BE2C (cell line): ENCODE measurements at places on chromosomes 5 and 9.

- DNase-seq: no peak
Observed at GRCh38 chr9:20643660-20644059, 21.4 kb upstream of the MLLT3 start.

GRCh38 chr5:76556511-76557221 is 66.5 kb downstream of the F2RL2 start:
- no peak for DNase-seq

- DNase-seq: peak; percentile 38
Observed at GRCh38 chr5:108521841-108522506, 140.1 kb upstream of the FBXL17 start.

GRCh38 chr9:17551023-17551422 is 27.8 kb upstream of the SH3GL2 start:
- DNase-seq: no peak

GRCh38 chr9:96186591-96187011 is 115.4 kb downstream of the HSD17B3 start:
- no peak for DNase-seq

DNA sequence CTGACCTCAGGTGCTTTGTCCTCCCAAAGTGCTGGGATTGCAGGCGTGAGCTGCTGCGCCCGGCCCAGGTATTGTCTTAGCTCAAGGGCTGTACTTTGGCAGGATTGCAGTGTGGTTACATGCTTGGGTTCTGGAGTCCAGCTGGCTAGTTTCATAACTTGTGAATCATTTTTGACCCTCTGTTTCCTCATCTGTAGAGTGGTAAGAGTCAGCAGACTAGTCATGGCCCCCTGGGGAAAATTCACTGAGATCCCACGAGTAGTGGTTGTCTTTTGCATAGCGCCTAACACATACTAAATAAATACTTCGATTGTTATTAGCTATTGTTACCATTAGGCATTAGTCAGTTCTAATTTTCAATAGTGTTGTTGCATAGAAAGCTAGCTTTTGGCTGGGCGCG is 14.3 kb downstream of the PTPA start:
- DNase-seq: no peak

DNA sequence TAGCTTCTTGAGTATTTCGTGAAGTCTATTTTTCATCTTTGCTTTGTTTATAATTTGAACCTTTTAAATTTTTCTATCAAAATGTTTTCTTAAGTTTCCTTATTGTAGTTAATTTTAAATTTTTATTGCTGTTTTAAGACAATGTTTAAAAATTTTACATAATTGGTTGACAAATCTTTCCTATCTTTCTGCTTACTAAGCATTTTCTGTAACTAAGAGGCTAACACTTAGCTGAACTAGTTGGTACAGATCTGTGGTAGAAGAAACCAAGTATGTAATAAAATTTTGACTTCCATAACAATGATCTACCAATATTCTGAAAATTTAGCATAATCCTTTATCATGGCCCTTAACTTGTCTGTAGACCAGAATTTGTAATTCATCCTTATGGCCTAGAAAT is 32.3 kb upstream of the TNPO1 start:
- DNase-seq: no peak

DNA sequence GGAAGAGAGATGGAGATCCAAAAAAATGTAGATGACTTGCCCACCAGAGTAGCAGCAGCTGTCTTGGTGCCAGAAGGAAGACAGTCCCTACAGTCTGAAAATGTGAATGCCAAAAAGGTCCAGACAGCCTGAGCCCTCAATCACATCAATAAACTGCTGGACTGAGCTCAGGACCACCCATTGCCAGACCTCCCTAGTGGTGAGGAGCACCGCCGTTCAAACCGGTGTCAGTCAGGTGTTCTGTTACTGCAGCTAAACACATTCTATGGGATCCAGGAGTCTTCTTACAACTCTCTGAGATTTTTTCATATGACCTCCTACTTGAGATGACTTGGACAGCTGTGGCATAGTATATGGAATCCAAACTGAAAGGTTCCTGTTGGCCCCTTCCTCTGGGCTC is 32.0 kb upstream of the OTP start:
- DNase-seq: no peak

DNA sequence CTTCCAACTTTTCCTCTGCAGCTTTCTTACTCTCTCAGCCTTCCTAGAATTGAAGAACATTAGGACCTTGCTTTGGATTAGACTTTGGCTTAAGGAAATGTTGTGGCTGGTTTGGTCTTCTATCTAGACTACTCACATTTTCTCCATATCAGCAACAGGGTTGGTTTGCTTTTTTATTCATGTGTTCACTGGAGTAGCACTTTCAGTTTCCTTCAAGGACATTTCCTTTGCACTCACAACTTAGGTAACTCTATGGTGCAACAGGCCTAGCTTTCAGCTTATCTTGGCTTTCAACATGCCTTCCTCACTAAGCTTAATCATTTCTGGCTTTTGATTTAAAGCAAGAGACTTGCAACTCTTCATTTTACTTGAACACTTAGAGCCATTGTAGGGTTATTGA is 153.1 kb downstream of the CCDC192 start:
- no peak for DNase-seq

DNA sequence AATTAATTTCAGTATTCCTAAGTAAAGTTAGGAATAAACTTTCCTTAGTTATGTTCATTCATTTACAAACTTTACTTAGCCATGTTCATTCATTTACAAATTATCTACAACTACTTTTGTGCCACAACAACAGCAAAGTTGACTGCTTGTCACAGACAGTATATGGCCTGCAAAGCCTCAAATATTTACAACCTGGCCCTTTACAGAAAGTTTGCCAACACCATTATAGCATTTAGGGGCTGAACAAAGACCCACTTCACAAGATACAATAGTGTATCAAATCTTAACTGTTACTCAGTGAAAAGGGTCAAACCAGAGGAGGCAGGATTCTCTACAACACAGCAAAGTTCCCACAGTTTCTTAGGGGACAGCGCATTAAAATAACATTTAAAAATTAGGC is 9.7 kb upstream of the OTULINL start:
- no peak for DNase-seq

DNA sequence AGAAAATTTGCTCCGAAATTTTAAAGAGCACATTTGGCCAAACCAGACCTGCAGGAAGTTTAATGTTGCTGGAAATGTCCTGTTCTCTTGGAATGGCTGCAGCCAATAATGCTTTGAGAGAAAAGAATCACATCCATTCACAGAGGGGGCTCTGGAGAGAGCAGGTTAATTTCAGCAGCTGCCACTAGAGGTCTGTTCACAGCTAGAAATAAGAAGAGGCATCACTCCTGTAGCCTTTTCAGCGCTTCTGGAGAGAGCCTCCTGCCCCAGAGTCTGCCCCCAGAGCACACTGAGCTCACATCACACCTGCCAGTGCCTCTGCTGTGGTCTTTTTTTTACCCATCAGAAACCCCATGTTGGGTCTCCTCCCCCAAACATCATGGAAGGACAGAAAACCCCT is 124.8 kb upstream of the RAD23B start:
- DNase-seq: peak; percentile 52

- DNase-seq: no peak
Observed at GRCh38 chr9:116837018-116837989, 150.2 kb downstream of the TRIM32 start.

- no peak for DNase-seq
Observed at GRCh38 chr5:159416438-159416837, 86.2 kb upstream of the IL12B start.

DNA sequence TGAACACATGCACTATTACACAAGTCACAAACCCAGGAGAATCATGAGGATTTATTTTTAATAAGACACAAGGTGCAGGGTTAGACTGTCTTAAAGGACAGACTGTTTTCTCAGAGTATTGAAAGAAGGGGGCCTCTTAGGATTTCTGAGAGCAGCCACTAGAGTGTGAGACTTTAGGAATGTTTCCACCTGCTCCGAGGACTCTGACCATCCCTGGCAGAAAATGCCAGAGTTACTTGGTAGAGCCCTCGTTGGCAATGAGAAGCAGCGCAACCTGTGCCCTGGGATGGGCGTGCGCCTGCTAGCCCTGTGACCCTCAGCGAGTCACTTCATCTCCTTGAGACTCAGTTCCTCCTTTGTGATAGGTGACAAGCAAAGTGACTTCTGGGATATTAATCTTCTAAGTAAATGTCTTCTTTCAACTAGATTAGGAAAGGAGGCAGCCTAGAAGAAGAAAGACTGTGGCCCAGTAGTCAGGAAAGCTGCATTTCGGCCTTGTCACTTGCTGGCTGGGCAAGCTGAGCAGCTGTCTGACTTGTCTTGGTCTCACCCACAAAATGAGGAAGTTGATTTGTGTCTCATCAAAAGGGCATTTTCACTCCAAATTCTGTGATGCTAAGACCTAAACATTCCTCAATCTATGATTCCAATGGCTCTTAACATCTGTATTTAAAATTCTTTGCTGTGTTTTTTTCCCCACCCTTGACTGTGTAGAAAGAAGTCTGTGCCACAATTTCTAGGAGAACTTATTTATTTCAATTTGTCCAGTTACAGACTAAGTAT is 60.5 kb downstream of the PTCD2 start:
- no peak for DNase-seq

DNA sequence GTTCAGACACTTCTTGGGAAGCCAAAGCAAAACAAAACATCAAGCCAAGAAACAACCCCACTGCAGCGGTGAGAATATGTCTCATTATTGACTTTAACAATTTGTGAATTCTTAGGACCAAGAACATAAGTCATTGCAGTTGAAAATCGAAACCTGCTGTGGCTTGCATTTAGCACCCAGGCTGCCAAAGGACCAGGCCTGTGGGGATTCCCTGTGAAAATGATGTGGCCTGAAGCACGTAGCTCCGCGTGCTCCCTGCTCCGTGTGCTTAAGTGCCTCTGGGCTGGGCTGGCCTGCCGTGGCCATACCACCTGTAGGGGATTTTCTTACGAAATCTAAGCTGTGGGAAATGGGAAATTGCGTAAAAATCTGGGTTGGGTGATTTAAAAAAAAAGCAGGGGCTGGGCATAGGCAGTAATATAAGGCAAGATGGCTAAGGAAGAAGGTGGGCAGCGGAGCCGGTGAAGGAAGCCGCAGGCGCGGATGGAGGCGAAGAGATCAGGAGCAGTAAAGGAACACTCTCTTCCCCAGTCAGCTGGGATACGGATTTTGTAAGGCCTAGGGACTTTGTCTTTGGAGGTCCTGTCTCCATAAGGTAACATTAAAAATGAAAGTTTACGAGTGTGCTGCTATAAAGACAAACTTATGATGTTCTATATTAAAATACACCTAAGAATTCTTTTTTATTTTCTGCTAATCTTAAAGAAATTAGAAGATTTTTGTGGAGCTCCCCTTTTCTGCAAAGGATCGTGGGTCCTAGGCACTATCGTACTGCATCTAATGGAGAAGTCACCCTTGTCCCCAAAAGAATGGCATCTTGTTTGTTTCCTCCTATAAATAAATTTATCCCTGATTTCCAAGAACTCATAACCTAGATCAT is 189.6 kb upstream of the SEMA6A start:
- no peak for DNase-seq

- DNase-seq: no peak
Observed at GRCh38 chr5:1814183-1815020, 13.2 kb downstream of the NDUFS6 start.

GRCh38 chr5:9168791-9169556 is 376.9 kb downstream of the SEMA5A start:
- DNase-seq: no peak

DNA sequence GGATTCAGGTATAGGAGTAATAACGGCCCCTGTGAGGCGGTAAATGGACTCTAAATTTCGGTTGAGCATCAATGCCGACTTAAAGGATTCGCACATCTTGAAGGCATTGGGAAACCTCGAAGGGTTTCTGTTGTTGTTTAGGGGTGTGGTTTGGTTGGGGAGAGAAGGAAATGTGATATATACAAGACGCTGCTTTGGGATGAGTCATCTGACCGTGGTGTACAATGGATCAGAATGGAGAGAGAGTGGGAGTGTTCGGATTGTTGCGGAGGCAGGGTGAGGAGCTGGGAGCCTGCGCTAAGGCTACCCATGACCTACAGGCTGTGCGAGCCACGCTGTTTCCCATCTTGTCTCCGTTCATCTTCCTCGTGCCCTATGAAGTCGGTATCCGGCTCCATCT is 60.4 kb upstream of the ERCC6L2 start:
- DNase-seq: no peak

- DNase-seq: no peak
Observed at GRCh38 chr5:23302438-23302837, 205.0 kb upstream of the PRDM9 start.

- no peak for DNase-seq
Observed at GRCh38 chr9:89911721-89912604, 307.2 kb downstream of the GADD45G start.

- peak; percentile 53 for DNase-seq
Observed at GRCh38 chr9:121634329-121635261, 16.8 kb upstream of the DAB2IP start.

DNA sequence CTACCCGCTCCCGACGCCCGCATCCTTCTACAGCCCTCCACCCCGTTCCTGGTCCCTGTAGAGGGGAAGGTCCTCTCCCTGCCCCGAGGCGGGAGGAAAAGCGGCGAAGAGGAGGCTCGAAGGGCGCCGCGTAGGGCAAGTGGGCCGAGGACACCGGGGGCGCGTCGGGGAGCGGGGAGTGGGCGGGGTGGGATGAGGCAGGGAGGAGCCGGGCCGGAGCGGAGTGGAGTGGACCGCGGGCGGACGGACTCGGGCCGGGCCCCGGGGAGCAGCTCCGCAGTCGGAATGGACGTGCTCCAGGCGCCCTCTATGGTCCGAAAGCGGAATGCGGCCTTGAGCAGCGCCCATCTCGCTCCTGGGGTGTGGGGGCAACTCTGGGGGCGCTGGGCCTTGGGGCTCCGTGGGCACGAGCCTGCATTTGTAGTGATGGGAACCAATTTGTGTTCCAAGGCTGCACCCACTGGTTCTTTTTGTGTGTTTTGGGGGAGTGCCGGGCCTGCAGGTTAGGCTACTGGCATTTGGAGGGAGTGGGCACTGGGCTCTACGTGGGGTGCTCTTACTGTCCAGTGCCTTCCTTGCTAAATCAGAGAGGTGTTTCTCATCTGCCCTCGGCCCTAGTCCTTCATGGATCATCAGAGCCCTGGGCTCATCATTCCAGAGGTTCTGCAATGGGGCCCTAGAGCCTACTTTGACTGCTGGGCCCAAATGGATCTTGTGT is 7.3 kb downstream of the IRX1 start:
- DNase-seq: no peak

DNA sequence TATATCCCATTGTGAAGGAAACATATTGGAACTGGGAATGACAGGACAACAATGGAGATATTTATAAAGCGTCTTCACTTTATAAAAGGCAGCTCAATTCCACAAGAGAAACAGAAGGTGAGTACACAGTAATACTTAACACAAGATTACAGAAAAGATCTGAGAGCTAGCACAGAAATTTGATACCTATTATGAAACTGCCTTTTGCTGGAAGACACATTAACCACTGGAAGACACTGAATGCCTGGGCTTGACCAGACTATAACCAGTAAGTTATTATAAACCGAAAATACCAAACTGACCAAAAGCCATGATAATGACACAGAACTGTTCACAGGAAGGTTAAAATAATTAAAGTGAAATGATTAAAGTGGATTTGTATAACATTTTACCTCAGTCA is 195.4 kb downstream of the NR2F1-AS1 start:
- no peak for DNase-seq

- DNase-seq: no peak
Observed at GRCh38 chr9:136671254-136671614, 8.5 kb downstream of the EGFL7 start.

GRCh38 chr5:25858019-25858418 is 1180.4 kb downstream of the CDH9 start:
- peak; percentile 53 for DNase-seq
